ENCODE measurements at places on chromosomes 6 and 20.

DNA sequence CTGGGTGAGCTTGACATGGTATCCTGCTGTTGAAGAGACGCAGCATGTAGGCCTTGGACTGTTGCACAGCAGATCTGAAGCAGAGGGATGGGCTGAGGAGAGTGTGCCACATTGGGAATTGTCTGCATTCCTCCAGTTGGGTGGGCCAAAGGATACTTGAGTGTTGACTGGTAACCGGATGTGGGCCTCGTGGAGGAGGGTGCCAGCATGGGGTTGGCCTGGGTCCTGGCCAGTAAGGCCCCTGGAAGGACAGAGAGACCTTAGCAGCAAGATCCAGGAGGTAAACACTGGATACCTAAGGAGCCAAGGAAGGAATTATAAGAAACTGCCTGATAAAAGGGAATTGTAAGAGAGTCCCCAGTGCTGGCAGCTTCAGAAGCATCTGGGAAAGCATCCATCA lies 76.9 kb downstream of the FIG4 start:
- no peak for DNase-seq
- no peaks in the 10 kb centered on the region for H3K4me1 ChIP-seq
- H3K27ac ChIP-seq: no peak overlapping the region
- H3K4me3 ChIP-seq: no peak overlapping the region
- no peaks in the 10 kb centered on the region for H3K27me3 ChIP-seq

GRCh38 chr6:44278774-44279697 lies 8.8 kb downstream of the TMEM151B start:
- H3K27me3 ChIP-seq: peaks cover 31% of the 10 kb centered on the region
- peak overlapping the region; percentile 62 for H3K27ac ChIP-seq
- DNase-seq: no peak
- H3K4me1 ChIP-seq: peaks cover 6% of the 10 kb centered on the region
- H3K4me3 ChIP-seq: no peak overlapping the region

- no peak overlapping the region for H3K27ac ChIP-seq
- peaks cover 25% of the 10 kb centered on the region for H3K4me1 ChIP-seq
- H3K27me3 ChIP-seq: no peaks in the 10 kb centered on the region
- H3K36me3 ChIP-seq: peaks cover 24% of the 10 kb centered on the region
- H3K4me3 ChIP-seq: no peak overlapping the region
- DNase-seq: no peak
Observed at GRCh38 chr6:90110971-90111370, 185.7 kb downstream of the BACH2 start.

DNA sequence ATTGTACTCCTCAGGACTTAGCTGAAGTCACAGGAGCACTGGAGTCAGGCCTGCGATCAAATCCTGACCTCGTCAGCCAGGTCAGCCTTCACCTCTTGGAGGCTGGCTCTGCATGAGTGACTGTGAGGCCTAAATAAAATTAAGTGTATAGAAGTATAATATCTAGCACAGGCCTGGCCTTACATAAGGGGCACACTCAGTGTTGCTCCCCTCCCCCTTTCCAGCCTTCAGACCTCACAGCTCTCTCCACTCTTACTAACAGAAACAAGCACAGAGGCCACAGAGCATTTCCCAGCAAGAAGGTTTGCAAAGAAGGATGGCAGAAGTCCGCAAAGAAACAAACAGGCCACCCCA lies 84.8 kb downstream of the TRERF1 start:
- H3K4me1 ChIP-seq: peaks cover 16% of the 10 kb centered on the region
- no peak for DNase-seq
- no peak overlapping the region for H3K27ac ChIP-seq
- peaks cover 4% of the 10 kb centered on the region for H3K36me3 ChIP-seq

DNA sequence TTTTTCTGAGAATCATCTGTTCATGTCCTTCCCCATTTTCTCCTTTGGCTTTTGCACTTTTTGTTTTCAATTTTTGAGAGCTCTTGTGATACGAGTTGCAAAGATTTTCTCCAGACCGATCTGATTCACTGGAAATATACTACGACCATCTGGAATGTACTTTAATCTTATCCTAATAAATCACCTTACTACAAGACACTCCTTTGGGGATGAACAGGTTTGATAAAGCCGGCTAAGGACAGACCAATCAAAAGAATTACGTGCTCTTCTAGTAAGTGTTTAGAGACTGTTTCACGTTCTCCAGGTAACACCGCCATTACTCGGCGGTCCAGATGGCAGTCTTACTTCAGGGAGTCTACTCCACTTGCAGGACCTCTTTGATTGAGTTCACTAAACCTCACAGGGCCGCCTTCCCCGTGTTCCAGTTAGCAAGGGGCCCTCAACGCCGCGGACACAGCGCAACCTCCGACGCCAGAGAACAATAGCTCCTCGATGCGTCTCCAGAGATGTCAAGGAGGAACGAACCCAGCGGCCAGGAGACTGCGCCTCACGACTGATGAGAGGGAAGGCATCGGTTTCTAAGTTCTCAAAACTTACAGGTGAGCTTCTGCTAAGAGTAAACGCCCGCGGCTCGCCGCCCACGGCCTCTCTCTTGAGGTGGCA lies 920 bp upstream of the WTAP start:
- H3K36me3 ChIP-seq: peaks cover 9% of the 10 kb centered on the region
- peaks cover 42% of the 10 kb centered on the region for H3K4me1 ChIP-seq
- H3K4me3 ChIP-seq: peak overlapping the region; percentile 98
- H3K27ac ChIP-seq: peak overlapping the region; percentile 99

DNA sequence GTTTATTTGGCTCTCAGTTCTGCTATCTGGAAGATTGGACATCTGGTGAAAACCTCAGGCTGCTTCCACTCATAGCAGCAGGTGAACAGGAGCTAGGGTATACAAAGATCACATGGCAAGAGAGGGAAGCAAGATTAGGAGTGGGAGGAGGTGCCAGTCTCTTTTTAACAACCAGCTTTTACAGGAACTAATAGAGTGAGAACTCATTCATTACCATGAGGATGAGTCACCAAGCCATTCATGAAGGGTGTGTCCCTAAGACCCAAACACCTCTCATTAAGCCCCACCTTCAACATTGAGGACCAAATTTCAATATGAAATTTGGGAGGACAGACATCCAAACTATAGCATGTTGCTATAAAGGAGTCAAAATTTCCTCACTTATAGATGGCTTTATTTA lies 85.4 kb upstream of the HCRTR2 start:
- peaks cover 4% of the 10 kb centered on the region for H3K36me3 ChIP-seq
- no peak overlapping the region for H3K27ac ChIP-seq
- H3K4me1 ChIP-seq: no peaks in the 10 kb centered on the region
- DNase-seq: no peak
- no peaks in the 10 kb centered on the region for H3K27me3 ChIP-seq

GRCh38 chr6:7219310-7219709 lies 93.7 kb downstream of the SSR1 start:
- H3K4me3 ChIP-seq: no peak overlapping the region
- H3K36me3 ChIP-seq: peaks cover 4% of the 10 kb centered on the region
- H3K4me1 ChIP-seq: peaks cover 11% of the 10 kb centered on the region
- H3K27me3 ChIP-seq: no peaks in the 10 kb centered on the region
- no peak overlapping the region for H3K27ac ChIP-seq

GRCh38 chr6:149934249-149935156 lies 7.3 kb upstream of the ULBP2 start:
- no peaks in the 10 kb centered on the region for H3K36me3 ChIP-seq
- no peak overlapping the region for H3K27ac ChIP-seq
- peaks cover 7% of the 10 kb centered on the region for H3K4me1 ChIP-seq
- peak; percentile 70 for DNase-seq
- H3K4me3 ChIP-seq: peak overlapping the region; percentile 5
- peaks cover 97% of the 10 kb centered on the region for H3K27me3 ChIP-seq

DNA sequence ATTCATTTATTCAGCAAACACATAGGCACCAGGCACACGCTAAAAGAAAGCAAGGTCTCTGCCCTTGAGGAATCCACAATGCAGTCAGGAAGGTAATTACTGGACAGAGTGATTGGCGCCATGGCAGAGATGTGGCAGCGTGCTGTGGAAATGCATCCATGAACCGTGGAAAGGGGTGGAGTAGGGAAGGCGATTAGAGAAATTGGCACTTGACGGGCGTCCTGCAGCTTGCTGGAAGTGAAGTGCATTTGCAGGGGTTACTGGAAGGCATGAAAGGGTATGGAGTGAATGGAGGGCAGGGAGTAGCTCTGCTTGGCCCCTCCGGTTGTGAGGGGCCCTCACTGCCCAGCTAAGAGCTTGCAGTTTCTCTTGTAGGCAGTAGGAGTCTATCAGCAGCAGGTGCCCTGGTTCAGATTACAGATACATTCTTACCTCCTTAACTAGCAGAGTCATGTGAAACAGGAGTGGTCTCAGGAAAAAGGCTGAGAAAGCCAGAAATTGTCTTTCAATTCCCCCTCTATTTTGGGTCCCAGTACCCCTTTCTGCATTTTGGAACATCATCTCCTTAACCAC lies 122.5 kb upstream of the TIAM2 start:
- no peak for DNase-seq
- H3K27ac ChIP-seq: no peak overlapping the region
- H3K4me1 ChIP-seq: peaks cover 46% of the 10 kb centered on the region

DNA sequence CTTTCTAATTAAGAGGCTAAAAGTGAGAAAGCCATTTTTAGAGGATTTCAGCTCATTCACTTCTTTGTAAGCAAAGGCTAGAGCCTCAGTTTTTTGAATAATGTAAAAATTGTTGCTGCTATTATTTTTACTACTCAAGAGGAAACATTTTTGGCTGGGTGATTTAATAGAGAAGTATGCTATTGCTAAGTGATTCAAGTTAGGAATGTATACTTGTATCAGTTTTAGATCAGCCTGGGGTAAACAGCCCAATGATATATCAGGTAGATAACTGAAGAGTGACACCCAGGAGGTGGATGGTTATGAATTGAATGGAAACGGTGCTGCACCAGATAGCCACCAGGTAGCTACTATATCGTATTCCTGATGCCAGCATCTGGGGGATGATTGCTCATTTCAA lies 9.2 kb downstream of the QKI start:
- H3K4me3 ChIP-seq: peak overlapping the region; percentile 11
- H3K36me3 ChIP-seq: no peaks in the 10 kb centered on the region
- H3K4me1 ChIP-seq: peaks cover 73% of the 10 kb centered on the region
- H3K27me3 ChIP-seq: no peaks in the 10 kb centered on the region
- DNase-seq: no peak
- H3K27ac ChIP-seq: no peak overlapping the region

DNA sequence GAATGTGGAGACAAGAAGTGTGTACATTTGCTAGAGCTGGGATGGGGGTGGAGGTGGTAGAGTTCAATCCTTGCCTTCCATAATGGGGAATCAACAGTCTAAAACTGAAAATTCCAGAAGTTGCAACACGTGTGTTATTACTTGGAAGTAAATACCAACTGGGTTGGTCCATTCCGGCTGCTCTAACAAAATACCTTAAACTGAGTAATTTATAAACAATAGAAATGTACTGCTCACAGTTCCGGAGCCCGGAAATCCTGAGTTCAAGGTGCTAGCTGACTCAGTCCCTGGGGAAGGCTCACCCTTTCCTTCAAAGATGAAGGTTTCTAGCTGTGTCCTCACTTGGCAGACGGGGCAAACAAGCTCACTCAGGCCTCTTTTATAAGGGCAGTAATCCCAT lies 59.0 kb downstream of the RIN2 start:
- peaks cover 10% of the 10 kb centered on the region for H3K36me3 ChIP-seq

DNA sequence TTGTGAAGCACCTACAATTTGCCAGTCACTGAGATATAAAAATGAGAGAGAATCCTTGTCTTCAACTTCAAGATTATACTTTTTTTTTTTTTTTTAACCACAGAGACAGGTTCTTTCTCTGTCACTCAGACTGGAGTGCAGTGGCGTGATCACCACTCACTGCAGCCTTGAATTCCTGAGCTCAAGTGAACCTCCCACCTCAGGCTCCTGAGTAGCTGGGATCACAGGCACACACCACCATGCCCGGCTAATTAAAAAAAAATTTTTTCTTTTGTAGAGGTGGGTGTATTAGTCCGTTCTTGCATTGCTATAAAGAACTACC lies 51.6 kb upstream of the PMEPA1 start:
- no peak for DNase-seq
- no peak overlapping the region for H3K4me3 ChIP-seq
- no peaks in the 10 kb centered on the region for H3K4me1 ChIP-seq

- no peak overlapping the region for H3K4me3 ChIP-seq
- DNase-seq: no peak
- no peaks in the 10 kb centered on the region for H3K4me1 ChIP-seq
- no peaks in the 10 kb centered on the region for H3K27me3 ChIP-seq
- H3K27ac ChIP-seq: no peak overlapping the region
Observed at GRCh38 chr6:107330168-107330567, 129.2 kb downstream of the PDSS2 start.

GRCh38 chr6:36032261-36032660 lies 4.7 kb downstream of the MAPK14 start:
- H3K27me3 ChIP-seq: peaks cover 4% of the 10 kb centered on the region
- peaks cover 25% of the 10 kb centered on the region for H3K4me1 ChIP-seq
- no peak for DNase-seq
- H3K4me3 ChIP-seq: peak overlapping the region; percentile 35
- H3K36me3 ChIP-seq: peaks cover 3% of the 10 kb centered on the region

DNA sequence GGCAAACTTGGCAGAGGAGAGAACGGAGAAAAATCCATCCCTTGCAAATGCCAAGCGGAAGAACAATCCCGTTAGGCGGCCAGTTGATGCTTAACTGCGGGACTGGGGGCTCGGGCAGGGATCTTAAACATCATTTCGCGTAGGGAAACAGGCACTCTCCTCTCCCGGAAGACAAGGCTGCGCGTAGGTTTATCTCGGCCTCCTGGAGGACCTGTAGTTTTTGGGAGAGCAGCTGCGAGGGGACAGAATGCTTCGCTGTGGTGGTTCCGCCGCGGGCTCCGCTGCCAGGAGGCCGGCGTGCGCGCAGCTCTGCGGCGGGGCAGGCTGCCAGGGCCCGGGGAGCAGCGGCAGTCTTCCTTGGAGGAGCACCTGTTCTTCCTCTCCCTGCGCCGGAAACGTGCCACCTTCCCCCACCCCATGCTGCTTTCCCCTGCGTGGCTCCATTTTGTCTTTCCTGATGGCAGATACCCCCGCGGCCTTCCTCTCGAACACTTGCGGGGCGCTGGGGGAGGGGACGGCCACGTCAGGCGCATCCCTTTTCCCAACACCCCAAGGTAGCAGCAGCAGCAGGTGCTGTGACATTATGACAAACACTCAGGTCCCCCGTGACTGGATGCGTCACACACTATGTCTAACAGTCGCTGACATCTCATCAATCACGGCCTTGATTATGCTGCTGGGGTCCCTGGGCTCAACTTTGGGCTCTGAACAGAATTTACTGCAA lies 230.7 kb upstream of the BTBD3 start:
- no peaks in the 10 kb centered on the region for H3K36me3 ChIP-seq
- H3K27me3 ChIP-seq: no peaks in the 10 kb centered on the region
- peak overlapping the region; percentile 35 for H3K27ac ChIP-seq
- peak overlapping the region; percentile 56 for H3K4me3 ChIP-seq
- no peak for DNase-seq
- H3K4me1 ChIP-seq: peaks cover 10% of the 10 kb centered on the region

GRCh38 chr6:157614026-157614568 lies 208.9 kb upstream of the SNX9 start:
- no peaks in the 10 kb centered on the region for H3K36me3 ChIP-seq
- no peak overlapping the region for H3K4me3 ChIP-seq
- no peaks in the 10 kb centered on the region for H3K27me3 ChIP-seq
- no peak overlapping the region for H3K27ac ChIP-seq
- H3K4me1 ChIP-seq: peaks cover 7% of the 10 kb centered on the region

DNA sequence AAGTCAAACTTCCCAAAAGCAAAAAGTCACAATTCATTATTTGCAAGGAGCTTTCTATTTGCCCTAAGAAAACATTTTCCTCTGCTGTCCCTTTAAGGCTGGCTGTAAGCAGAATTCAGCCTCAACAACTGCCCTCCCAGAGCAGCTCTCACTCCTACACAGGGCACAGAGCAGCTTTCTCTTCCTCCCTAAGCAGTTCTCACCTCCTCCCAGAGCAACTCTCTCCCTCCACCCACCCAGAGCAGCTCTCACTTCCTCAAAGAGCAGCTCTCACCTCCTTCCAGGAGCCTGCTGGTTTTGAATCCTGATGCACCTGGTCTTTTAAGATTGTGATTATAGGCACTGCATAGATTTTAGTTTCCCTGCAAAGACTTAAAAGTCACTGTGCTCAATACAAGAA lies 120.6 kb upstream of the TMEM181 start:
- no peak overlapping the region for H3K4me3 ChIP-seq
- no peaks in the 10 kb centered on the region for H3K27me3 ChIP-seq
- peaks cover 10% of the 10 kb centered on the region for H3K36me3 ChIP-seq
